ENCODE measurements at places on chromosomes 2 and 18.

GRCh38 chr2:127516041-127516762, 10.1 kb downstream of the IWS1 start:
- DNase-seq, result no peak
- H3K27me3 ChIP-seq, result no peaks in the 10 kb centered on the region
- peaks cover 31% of the 10 kb centered on the region for H3K36me3 ChIP-seq
- H3K4me3 ChIP-seq, result no peak overlapping the region
- H3K27ac ChIP-seq, result no peak overlapping the region

- H3K36me3 ChIP-seq, result no peaks in the 10 kb centered on the region
- H3K4me1 ChIP-seq, result peaks cover 2% of the 10 kb centered on the region
- DNase-seq, result no peak
- H3K27ac ChIP-seq, result no peak overlapping the region
- H3K4me3 ChIP-seq, result no peak overlapping the region
- no peaks in the 10 kb centered on the region for H3K27me3 ChIP-seq
These were observed 8.4 kb downstream of the DHRS9 start for GRCh38 chr2:169077674-169078240.

DNA sequence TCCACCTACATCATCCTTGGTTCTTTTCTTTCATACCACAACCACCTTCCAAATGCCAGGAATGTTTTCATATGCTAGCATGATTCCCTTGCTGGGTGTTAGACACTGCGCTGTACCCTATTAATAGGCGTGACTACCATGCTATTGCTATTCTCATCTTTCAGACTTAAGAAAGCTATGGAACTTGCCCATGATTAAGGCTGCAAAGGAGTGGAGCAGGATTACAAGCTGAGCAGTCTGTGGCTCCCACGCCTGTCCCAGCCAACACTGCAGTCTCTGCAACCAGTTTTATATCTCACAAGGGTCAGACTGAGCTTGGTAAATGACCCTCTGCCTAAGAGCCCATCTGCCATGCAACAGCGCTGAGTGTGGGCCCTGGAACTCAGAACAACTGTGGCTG, 285.7 kb upstream of the POU3F3 start:
- no peak overlapping the region for H3K27ac ChIP-seq
- H3K4me1 ChIP-seq, result peaks cover 5% of the 10 kb centered on the region
- H3K27me3 ChIP-seq, result no peaks in the 10 kb centered on the region
- H3K36me3 ChIP-seq, result no peaks in the 10 kb centered on the region
- H3K4me3 ChIP-seq, result no peak overlapping the region
- DNase-seq, result no peak

DNA sequence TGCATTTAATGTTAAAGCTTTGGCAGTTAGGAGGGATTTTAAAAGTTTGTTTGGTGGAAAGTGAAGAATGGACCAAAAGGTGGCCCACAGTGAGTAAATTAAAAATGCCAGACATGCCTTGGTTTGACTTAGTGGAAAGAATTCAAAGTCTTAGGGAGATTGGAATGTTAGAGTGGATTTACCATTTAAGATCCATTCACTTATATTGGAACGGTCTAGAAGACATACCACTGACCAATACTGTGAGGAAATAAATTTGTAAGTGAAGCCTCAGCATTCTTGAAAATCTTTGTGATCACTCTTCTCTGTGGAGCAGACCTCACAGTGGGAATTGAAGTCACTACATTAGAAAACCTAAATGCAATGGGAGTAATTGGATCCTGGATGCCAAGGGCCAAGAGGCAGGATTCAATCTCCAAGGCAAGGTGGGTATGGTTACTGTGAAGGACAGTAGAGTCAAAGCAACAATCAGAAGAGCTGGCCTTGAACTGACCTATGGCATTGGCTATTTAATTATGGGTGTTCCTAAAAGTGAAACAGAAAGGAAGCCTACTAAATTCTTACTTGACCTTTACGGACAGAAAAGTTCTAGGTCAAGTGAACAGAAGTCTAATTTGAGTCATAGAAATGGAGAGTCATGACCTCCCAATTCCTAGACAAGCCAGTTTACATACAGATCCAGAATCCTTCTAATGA, 40.2 kb upstream of the VRK2 start:
- no peak overlapping the region for H3K4me3 ChIP-seq
- no peak for DNase-seq
- no peaks in the 10 kb centered on the region for H3K27me3 ChIP-seq
- no peak overlapping the region for H3K27ac ChIP-seq
- no peaks in the 10 kb centered on the region for H3K36me3 ChIP-seq

- H3K4me3 ChIP-seq, result no peak overlapping the region
- H3K27me3 ChIP-seq, result no peaks in the 10 kb centered on the region
- peak overlapping the region; percentile 94 for H3K27ac ChIP-seq
- peak; percentile 62 for DNase-seq
- H3K36me3 ChIP-seq, result no peaks in the 10 kb centered on the region
- H3K4me1 ChIP-seq, result peaks cover 35% of the 10 kb centered on the region
These were observed 31.9 kb downstream of the UXS1 start for GRCh38 chr2:106161938-106162820.

- H3K36me3 ChIP-seq, result no peaks in the 10 kb centered on the region
- peak overlapping the region; percentile 95 for H3K4me3 ChIP-seq
- peaks cover 25% of the 10 kb centered on the region for H3K4me1 ChIP-seq
- H3K27ac ChIP-seq, result peak overlapping the region; percentile 64
- DNase-seq, result peak; percentile 91
- H3K27me3 ChIP-seq, result no peaks in the 10 kb centered on the region
These were observed 1.3 kb downstream of the BCL2 start for GRCh38 chr18:63317982-63318888.

DNA sequence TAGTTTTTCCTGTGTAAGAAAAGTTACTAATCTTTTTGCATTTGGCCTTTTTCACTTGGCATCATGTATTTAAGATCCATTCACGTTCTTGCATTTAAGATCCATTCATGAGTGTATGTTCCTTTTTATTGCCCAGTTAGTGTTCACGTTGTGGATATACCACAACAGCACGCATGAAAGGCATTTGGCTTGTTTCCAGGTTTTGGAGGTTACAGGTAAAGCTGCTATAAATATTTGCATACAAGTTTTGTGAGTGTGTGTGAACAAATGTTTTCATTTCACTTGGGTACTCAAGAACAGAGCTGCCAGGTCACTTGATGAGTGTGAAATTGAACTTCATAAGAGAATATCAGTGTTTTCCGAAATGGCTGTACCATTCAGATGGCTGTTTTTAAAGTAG, 121.2 kb downstream of the CCBE1 start:
- H3K27me3 ChIP-seq, result no peaks in the 10 kb centered on the region
- no peak for DNase-seq
- no peaks in the 10 kb centered on the region for H3K36me3 ChIP-seq
- H3K4me3 ChIP-seq, result no peak overlapping the region

GRCh38 chr18:51442012-51442411, 244.5 kb upstream of the MEX3C start:
- no peaks in the 10 kb centered on the region for H3K4me1 ChIP-seq
- DNase-seq, result no peak
- H3K36me3 ChIP-seq, result no peaks in the 10 kb centered on the region

DNA sequence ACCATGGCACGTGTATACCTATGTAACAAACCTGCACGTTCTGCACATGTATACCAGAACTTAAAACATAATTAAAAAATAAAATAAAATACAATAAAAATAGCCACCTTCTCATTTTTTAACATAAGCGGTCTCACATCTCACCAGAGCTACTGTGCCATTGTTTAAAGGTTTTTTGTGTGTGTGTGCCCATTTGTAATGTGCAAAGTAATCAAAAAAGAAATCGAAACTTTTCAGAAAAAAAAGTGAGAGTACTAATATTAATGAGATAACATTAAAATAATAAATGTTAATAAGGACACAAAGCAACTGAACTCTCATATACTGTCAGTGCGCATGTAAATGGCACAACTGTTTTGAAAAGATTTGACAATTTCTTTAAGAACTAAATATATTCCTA, 60.5 kb downstream of the FANCL start:
- H3K4me1 ChIP-seq, result no peaks in the 10 kb centered on the region
- H3K4me3 ChIP-seq, result no peak overlapping the region
- no peak overlapping the region for H3K27ac ChIP-seq
- no peak for DNase-seq
- H3K36me3 ChIP-seq, result no peaks in the 10 kb centered on the region

DNA sequence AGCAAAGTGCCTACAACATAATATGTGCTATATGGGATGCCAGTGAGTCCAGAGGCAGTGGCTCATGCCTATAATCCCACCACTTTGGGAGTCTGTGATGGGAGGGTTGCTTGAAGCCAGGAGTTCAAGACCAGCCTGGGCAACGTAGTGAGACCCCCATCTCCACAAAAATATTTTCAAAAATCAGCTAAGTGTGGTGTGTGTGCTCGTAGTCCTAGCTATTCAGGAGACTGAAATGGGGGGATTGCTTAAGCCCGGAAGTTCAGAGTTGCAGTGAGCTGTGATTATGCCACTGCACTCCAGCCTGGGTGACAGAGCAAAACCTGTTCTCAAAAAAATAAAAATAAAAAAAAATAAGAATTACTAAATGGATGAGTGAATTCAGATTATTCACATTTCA, 23.4 kb downstream of the OTX1 start:
- H3K4me1 ChIP-seq, result no peaks in the 10 kb centered on the region
- no peak overlapping the region for H3K27ac ChIP-seq
- no peak overlapping the region for H3K4me3 ChIP-seq
- no peaks in the 10 kb centered on the region for H3K27me3 ChIP-seq

- no peaks in the 10 kb centered on the region for H3K36me3 ChIP-seq
- H3K27ac ChIP-seq, result no peak overlapping the region
These were observed 806 bp downstream of the RFX8 start for GRCh38 chr2:101473911-101474701.

- H3K4me3 ChIP-seq, result no peak overlapping the region
- no peaks in the 10 kb centered on the region for H3K36me3 ChIP-seq
- no peak for DNase-seq
- no peaks in the 10 kb centered on the region for H3K4me1 ChIP-seq
- no peaks in the 10 kb centered on the region for H3K27me3 ChIP-seq
These were observed 71.4 kb upstream of the CXCR4 start for GRCh38 chr2:136189221-136189782.

DNA sequence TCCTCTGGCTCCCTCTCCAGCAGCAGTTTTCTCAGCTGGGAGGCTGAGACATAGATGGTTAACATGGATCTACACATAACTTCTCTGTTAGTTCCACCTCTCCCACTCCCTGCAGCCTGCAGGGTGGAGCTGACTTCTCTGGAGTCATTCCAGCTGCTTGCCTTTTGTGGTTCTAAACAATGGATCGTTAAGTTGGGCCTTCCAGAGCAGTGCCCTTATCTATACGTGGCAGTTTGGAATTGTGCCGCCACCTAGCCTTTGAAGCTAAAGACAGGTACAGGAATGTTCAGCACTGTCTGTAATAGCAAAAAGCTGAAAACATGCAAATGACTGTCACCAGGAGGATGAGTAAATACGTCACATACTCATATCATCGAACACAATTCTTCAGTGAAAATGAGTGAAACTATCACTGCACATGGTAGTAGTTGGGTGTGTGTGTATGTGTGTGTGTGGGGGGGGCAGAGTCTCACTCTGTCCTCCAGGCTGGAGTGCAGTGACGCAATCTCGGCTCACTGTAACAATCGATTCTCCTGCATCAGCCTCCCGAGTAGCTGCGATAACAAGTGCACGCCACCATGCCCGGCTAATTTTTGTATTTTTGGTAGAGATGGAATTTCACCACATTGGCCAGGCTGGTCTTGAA, 50.3 kb downstream of the SH2D6 start:
- no peak overlapping the region for H3K4me3 ChIP-seq
- DNase-seq, result no peak
- H3K4me1 ChIP-seq, result peaks cover 11% of the 10 kb centered on the region
- H3K36me3 ChIP-seq, result no peaks in the 10 kb centered on the region
- no peaks in the 10 kb centered on the region for H3K27me3 ChIP-seq
- no peak overlapping the region for H3K27ac ChIP-seq

GRCh38 chr2:63422556-63422955, 165.7 kb downstream of the WDPCP start:
- no peak overlapping the region for H3K4me3 ChIP-seq
- no peak overlapping the region for H3K27ac ChIP-seq
- H3K4me1 ChIP-seq, result no peaks in the 10 kb centered on the region
- H3K36me3 ChIP-seq, result no peaks in the 10 kb centered on the region

GRCh38 chr2:5673145-5674025, 18.8 kb upstream of the SOX11 start:
- H3K4me3 ChIP-seq, result no peak overlapping the region
- no peaks in the 10 kb centered on the region for H3K4me1 ChIP-seq
- no peaks in the 10 kb centered on the region for H3K36me3 ChIP-seq
- no peak overlapping the region for H3K27ac ChIP-seq
- peaks cover 2% of the 10 kb centered on the region for H3K27me3 ChIP-seq
- DNase-seq, result no peak

DNA sequence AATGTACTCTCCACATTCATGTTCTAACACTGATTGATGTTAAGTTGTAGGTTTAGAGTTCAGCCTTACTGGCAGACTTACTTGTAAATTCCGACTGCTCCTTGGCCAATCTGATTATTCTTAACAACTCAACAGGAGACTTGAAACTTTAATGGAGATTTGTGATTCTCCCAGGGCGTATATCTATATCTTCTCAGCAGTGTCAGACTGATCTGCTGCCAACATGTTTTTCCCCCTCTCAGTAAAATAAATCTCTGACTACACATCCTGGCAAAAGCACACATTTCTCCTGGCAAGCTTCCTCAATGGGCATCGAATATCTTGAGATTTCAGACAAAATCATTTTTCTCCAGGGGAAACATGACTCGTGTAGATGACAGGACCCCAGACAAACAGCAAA, 1041.2 kb downstream of the DPP10 start:
- no peaks in the 10 kb centered on the region for H3K4me1 ChIP-seq
- no peak overlapping the region for H3K27ac ChIP-seq
- H3K36me3 ChIP-seq, result no peaks in the 10 kb centered on the region
- H3K27me3 ChIP-seq, result no peaks in the 10 kb centered on the region
- H3K4me3 ChIP-seq, result no peak overlapping the region

DNA sequence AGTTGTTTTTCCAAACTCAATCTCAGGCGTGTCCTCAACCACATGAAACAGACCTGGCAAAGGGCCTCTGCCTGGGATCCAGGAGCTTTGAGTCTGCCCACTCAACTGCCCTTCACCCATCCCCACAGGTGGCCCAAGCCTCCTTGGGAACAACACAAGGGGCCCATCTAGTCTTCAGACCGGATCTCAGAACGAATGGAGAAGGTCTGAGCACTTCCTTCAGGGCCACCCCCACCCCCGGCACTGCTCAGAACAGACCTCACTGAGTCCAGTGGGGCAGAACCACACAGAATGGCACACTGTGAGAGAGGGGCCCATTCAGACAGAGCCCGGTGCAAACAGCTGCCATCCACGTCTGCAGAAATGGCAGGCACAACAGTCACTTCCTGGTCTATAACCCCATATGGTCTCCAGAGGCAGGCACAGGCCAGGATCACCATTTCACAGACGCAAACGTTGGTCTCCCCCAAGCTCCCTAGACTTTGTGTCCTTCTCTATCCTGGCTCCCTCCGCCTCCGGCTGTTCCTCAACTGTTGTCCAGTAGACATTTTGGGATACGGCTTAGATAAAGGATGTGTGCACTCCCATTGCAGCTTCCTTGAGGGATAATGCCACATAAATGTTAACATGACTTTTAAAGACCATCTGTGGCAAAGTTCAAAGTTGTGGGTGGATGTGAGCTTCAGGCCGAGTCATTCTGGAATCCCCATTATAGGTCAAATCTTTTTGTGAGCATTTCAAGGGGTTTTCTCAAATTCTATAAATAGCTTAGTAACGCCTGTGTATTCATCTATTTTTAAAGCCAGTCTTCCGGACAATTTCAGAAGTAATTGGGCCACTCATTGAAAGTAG, 149.7 kb downstream of the SMAD7 start:
- no peak overlapping the region for H3K4me3 ChIP-seq
- no peaks in the 10 kb centered on the region for H3K36me3 ChIP-seq
- H3K27ac ChIP-seq, result no peak overlapping the region
- H3K4me1 ChIP-seq, result peaks cover 32% of the 10 kb centered on the region
- H3K27me3 ChIP-seq, result no peaks in the 10 kb centered on the region

All from natural killer cell (primary cell).